Stimulated activated memory B cell treated with anti-CD40 and anti-IgM and Interleukin-4, amounts not matched to agents 10 μg/mL and 1 μg/mL and 100 μg/mL, for 72 hours (primary cell): ENCODE measurements at places on chromosomes 11 and 22.

GRCh38 chr11:69638941-69639681, 1.8 kb upstream of the CCND1 start:
- ATAC-seq = no peak

DNA sequence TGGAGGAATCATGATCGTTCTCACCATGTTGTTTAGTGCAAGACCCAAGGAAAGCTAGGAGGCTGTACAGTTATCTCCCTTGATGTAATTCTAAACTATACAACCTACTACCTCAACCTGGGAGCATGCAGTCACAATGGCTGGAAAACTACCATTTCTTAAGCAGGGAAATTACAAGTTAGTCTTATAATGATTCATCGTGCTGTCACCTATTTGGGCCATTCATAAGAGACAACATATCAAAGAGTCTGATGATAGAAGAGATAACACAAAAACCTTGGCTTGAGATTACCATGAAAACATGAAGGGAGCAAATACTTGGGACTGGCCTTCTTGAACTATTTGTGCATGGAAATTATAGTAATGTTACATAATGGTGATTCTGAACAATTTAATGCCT, 30.5 kb upstream of the BLID start:
- no peak for ATAC-seq

DNA sequence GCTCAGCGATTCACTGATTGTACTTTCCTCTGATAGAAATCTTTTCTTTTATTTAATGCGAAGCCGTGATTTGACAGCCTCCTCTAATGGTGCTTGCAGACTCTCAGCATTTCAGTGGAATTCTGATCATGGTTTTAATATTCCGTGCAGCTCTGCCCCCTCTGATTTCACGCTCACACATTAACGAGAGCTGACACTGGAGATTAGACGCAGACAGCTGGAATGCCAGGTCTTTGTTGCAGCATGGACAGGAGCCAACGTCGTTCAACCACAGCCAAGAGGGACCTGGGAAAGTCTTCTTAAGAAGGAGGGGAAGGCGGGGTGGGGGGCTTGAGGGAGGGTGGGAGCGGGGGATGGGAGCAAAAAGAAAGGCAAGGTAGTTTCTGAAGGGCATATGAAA, 186.4 kb downstream of the BLID start:
- ATAC-seq = no peak

GRCh38 chr22:33470456-33470855, 412.3 kb upstream of the SYN3 start:
- ATAC-seq = no peak

- ATAC-seq = no peak
These were observed 39.1 kb downstream of the MMP27 start for GRCh38 chr11:102666331-102666957.

- no peak for ATAC-seq
These were observed 1.7 kb upstream of the RCOR2 start for GRCh38 chr11:63918507-63919191.

DNA sequence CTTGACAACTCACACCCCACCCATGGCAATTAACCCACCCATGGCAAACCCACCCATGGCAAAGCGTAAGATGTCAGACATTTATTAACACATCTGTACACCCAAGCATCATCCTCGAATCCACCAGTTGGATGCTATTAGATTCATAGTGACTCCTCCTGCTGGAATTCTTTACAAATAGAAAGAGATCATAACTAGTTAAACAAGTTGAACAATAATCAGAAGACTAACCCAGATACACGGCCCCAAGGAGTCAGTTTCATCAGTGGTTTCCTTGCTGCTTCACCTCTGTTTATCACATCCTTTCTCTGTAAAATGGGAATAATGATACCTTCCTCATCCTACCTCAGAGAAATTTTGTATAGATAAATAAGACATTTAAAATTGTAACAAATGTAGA, 5.1 kb downstream of the GTPBP1 start:
- no peak for ATAC-seq

- peak; percentile 34 for ATAC-seq
These were observed 15.8 kb downstream of the TMEM258 start for GRCh38 chr11:61776561-61777075.

GRCh38 chr11:132538642-132539041, 993.7 kb downstream of the OPCML start:
- no peak for ATAC-seq

DNA sequence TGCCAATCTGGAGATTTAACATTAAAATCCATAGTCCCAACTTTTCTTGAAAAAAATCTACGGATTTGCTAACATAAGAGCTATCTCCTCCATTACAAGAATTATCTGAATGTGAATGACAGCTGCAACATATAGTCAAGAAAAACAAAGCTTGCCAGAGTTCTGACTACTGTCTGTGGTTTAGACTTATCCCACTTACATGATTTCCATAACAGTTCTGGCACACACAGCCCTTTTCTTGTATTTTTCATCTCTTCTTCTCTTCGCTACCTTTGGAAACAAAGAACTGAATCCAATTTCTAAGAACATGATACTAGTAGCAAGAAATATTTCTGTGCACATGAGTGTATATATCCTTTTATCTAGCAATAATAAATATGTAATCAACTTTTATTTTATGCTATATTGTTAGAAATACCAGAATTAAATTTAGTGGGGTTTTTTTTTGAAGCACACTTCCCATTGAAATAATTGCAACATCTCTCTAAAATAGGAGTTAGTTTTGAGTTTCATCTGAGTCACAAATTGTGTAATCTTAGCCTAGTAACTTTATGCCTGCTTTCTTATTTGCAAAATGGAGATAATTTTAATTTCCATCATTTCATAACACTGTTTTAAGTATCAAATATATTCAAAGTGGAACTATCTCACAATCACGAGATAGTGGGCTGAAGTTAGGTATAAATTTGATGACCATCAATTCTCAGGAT, 1217.6 kb downstream of the JRKL start:
- ATAC-seq = no peak

GRCh38 chr11:61007956-61008896, 36.7 kb downstream of the CD6 start:
- ATAC-seq = peak; percentile 40

GRCh38 chr22:31290494-31291471, 1.5 kb downstream of the PIK3IP1 start:
- peak; percentile 96 for ATAC-seq

GRCh38 chr11:72239313-72239848, 4.6 kb downstream of the PHOX2A start:
- ATAC-seq = peak; percentile 28

DNA sequence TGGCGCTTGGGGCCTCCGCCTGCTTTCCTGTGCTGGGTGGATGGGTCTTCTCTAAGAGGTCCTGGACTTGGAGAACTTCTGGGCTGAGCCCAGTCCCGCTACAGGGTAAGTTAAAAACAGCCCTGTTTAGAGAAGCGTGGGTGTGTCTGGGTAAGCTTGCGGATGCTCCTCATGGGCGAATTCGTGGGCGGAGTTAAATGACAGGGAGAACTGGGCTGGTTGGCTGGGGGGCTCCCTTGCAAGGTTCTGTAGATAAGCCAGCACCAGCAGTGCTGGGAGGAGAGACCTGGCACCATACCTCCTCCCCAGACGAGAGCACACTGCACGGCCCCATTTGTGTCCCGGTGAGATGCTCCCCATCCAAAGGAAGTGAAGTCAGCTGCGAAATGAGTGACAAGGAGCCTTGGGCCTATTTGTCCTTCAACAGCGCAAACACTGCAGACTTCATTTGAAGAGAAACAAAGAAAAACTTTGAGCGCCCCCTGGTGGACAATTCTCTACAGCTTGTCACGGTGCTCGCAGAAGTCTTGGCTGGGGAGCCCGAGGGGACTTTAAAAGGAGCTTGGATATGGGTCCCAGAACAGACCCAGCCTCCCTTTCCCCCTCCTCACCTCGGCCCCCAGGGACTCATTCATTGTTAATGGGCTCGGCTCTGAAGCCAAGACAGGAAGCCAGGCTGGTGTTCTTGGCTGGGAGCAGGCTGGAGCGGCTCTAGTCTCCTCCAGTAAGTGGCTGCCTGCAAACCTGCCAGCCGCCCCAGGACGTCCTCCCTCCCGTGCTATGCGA, 39.5 kb downstream of the TP53I11 start:
- ATAC-seq = peak; percentile 79

DNA sequence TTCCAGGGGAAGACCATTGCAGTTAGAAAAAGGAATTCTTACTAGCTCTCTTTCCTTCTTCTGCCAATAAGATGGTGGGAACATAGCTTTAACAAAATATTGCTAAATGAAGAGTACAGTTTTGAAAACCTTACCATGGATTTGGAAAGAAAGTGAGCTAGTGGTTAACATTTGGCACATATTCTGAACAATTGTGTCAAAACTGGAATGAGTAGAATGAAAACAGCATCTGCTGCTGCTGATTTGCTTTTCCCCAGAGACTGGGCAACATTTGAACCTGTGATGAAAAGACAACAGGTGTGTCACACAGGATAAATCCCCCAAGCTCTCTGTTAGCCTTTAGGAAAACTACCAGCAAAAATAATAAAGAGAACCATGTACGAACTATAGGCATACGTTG, 761.4 kb downstream of the KCNA4 start:
- ATAC-seq = no peak

DNA sequence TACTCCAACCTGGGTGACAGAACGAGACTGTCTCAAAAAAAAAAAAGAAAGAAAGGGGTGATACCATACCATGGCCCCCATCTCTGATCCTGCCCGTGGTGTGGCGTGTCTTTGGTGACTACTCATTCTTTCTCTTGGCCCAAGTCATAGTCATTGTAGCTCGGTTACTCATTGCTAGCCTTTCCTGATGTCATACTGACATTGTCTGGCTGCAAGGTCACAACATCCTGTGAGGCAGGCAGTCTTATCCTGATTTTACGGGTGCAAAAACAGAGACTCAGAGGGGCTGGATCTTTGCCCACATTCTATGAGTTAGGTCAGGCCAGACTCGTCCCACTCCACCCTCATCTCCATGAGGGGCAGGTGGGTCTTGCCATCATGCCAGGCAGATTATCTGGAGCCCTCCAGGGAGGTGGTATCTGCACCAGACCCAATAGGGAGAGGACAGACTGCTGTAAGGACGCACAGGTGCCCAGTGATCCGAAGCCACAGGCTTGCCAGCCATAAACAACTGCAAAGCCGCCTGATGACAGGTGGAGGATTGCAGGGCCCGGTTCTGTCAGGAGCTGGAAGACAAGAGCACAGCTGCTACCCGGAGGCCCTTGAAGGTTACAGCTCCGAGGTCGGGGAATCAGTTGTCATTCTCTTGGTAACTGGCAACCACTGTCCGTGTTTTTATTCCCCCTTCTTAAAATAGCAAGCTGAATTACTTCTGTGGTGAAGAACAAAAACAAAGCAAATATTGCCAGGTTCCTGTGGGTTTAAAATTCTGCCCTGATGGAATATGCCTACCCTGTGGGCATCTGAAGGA, 13.8 kb downstream of the TOM1 start:
- no peak for ATAC-seq

DNA sequence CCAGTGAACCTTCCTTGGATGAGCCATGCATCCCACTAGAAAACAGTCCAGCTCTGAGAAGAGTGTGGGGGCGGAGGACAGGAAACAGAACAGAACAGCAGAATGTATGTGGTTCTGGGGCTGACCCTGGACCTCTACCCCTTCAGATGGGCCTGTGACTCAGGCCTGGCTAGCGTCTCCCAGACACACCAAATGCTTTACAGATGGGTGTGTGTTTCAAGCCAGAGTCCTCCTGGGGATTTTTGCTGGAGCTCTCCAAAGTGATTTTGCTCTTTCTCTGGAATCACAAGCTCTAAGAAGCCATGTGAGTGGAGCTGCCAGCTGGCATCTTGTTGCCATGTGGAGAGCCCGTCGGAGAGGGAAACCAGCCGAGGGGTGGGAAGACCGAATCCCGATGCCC, 13.2 kb upstream of the C1QTNF4 start:
- no peak for ATAC-seq

GRCh38 chr11:17734986-17735817, 621 bp downstream of the KCNC1 start:
- ATAC-seq = no peak
